ENCODE measurements at places on chromosomes 2 and 18.

- no peak for DNase-seq
Measured at GRCh38 chr2:197575987-197576386, 60.1 kb downstream of the MOB4 start.

- DNase-seq = no peak
Measured at GRCh38 chr2:134120406-134120732, 133.5 kb upstream of the MGAT5 start.

DNA sequence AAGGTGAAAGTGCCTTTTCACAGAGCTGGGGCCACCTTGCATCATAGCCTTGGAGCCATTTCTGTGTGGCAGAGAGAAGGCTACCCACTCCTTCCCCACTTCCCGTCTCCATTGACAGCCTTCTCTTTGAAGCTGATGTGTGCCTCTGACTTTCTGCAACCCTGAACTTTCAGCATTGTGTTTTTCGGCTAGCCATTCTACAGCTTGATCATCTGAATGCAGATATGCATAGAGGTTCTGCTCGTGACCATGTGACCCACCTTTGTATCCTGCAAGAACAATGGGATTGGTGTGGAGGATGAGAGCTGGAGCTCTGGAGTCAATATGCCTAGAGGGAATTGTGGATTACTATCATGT, 69.1 kb upstream of the KCNE4 start:
- DNase-seq = no peak

GRCh38 chr2:42136782-42137124, 32.4 kb upstream of the EML4 start:
- DNase-seq = no peak

DNA sequence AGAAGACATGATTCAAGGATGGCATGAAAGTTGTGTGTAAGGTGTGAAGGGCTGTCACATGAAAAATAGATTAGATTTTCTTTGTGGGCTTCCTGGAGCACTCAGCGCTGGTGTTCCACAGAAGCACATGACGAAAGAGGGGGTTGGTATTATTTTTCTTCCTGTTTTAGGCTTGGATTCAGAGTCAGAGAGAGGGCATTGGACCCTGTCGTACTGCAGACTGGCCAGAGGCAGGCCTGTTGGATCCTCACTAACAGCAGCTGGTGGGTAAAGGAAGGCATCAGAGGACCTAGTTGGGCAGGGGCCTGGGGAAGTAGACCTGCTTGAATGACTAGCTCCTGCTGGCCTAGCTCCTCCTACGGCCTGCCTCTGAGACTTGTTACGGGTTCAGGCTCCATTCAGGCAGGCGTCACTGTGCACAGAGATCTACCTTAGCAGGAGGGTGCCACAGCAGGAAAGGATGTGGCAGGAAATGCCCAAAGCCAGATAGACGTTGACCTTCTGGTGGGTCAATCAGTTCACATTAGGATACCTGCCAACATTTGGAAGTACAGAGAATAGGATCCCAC, 13.1 kb downstream of the CTLA4 start:
- no peak for DNase-seq

- no peak for DNase-seq
Measured at GRCh38 chr2:65846989-65847678, 414.7 kb upstream of the SPRED2 start.

- DNase-seq = no peak
Measured at GRCh38 chr2:79513711-79514110, 860 bp downstream of the CTNNA2 start.
